CD8-positive, alpha-beta memory T cell (primary cell): ENCODE measurements at places on chromosomes 3 and 15. TPM values are rescaled to one million over a fixed set of nuclear protein-coding genes. Genes with fewer than 3 reads are reported as not detected.
A peak's percentile ranks its signal among the peaks of the same experiment; 100 is the strongest.

- no peaks in the 10 kb centered on the region for H3K27me3 ChIP-seq
- H3K27ac ChIP-seq = no peak overlapping the region
- no peak for DNase-seq
- no peaks in the 10 kb centered on the region for H3K4me1 ChIP-seq
- peaks cover 18% of the 10 kb centered on the region for H3K36me3 ChIP-seq
- H3K4me3 ChIP-seq = no peak overlapping the region
Observed at GRCh38 chr3:33681667-33682066, 36.4 kb downstream of the CLASP2 start.

GRCh38 chr3:139629033-139629432 is 48.7 kb downstream of the NMNAT3 start:
- H3K4me3 ChIP-seq = no peak overlapping the region
- H3K36me3 ChIP-seq = no peaks in the 10 kb centered on the region
- no peak for DNase-seq
- H3K27ac ChIP-seq = no peak overlapping the region

ZNF592 gene
- total RNA-seq = 31.2 TPM

STRIT1 gene
- total RNA-seq = not detected

- no peaks in the 10 kb centered on the region for H3K27me3 ChIP-seq
- peak; percentile 93 for DNase-seq
- H3K4me3 ChIP-seq = peak within 1 kb of the TSS; percentile 62
- H3K36me3 ChIP-seq = no peaks in the 10 kb centered on the region
- peak within 1 kb of the TSS; percentile 99 for H3K27ac ChIP-seq
Observed at GRCh38 chr3:196081834-196082618, at the start of gene TFRC. TFRC (minus strand) TSS chr3:196082090; CDS start chr3:196077099, 4,991 bp downstream.

- no peak for DNase-seq
- no peaks in the 10 kb centered on the region for H3K4me1 ChIP-seq
- H3K4me3 ChIP-seq = no peak overlapping the region
- H3K27ac ChIP-seq = no peak overlapping the region
Observed at GRCh38 chr3:159200176-159200575, 398.3 kb downstream of the MFSD1 start.

GRCh38 chr3:131233900-131234668 is 147.5 kb upstream of the NUDT16 start:
- H3K27ac ChIP-seq = no peak overlapping the region
- no peaks in the 10 kb centered on the region for H3K27me3 ChIP-seq
- H3K4me1 ChIP-seq = no peaks in the 10 kb centered on the region
- no peaks in the 10 kb centered on the region for H3K36me3 ChIP-seq
- DNase-seq = no peak
- no peak overlapping the region for H3K4me3 ChIP-seq

PLS1 gene
- total RNA-seq = 3.7 TPM

HPS3 gene
- 19.6 TPM for total RNA-seq

DNA sequence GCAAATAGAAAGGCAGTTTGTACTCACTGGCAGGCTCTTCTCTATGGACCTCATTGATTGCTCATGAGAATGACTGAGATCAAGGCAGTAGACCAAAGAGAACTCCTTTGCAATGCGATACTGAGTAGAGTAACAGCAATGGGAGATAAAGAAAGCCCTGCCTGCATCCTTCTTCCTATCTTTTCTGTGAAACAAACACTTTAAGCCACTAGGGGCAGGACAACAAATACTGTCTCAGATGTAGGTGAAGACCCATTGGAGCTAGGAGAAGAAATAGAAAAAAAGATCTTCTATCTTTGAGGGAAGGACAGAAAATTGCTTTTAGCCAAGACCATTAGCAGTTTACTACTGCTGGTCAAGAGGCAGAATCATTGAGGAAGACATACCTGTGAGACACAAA is 117.6 kb upstream of the IGSF10 start:
- no peaks in the 10 kb centered on the region for H3K4me1 ChIP-seq
- H3K4me3 ChIP-seq = no peak overlapping the region
- no peak overlapping the region for H3K27ac ChIP-seq
- no peak for DNase-seq

- no peak overlapping the region for H3K4me3 ChIP-seq
- H3K27ac ChIP-seq = no peak overlapping the region
- H3K4me1 ChIP-seq = no peaks in the 10 kb centered on the region
- H3K36me3 ChIP-seq = no peaks in the 10 kb centered on the region
- DNase-seq = no peak
Observed at GRCh38 chr3:102037209-102037608, 187.9 kb downstream of the NFKBIZ start.

ZBTB20 gene
- total RNA-seq = 6.5 TPM

GRCh38 chr3:177538750-177539730 is 341.8 kb upstream of the TBL1XR1 start:
- peaks cover 33% of the 10 kb centered on the region for H3K4me1 ChIP-seq
- H3K36me3 ChIP-seq = no peaks in the 10 kb centered on the region
- DNase-seq = peak; percentile 27
- no peak overlapping the region for H3K27ac ChIP-seq

AMOTL2 gene
- not detected for total RNA-seq

DNA sequence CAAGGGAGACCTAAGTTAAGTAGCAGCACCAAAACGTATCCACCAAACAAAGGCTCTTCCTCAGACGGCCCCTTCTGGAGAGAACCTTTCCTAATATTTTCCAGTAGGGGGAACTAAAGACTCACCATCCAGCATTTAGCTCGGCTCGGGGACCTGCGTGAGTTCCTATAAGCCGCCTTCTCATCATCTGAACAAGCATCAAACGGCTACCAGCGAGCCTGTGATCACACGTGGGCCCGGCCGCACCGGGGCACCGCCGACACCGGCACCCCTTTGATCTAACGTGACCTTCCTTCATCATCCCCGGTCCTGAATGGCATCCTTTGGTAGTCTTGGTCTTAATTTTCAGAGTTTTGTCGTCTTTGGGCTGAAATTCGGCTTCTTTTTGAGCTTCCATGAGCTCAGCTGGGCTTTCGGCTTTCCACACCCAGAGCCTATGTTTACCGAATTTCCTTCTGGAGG is 1.4 kb upstream of the ROBO2 start:
- no peak for DNase-seq
- no peak overlapping the region for H3K4me3 ChIP-seq
- no peaks in the 10 kb centered on the region for H3K36me3 ChIP-seq
- no peak overlapping the region for H3K27ac ChIP-seq

DNA sequence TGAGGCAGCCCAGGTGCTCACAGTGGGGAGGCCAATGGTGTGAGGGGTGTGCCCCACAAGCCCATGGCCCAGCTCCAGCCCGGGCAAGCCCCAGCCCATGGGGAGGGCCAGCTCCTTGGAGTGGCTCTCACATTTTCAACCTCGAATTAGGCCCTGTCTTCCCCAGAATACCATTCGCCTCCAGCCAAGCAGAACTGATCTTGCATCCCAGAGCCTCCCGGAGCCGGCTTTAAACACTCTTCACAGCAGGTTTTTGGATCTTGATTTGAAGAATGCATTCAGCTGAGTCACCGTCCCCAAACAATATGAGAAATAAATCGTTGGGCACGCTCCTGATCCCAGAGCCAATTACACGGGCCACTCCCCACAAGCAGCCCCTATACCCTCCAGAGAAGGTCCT is 23.7 kb downstream of the TPRA1 start:
- no peak for DNase-seq
- no peaks in the 10 kb centered on the region for H3K4me1 ChIP-seq
- H3K4me3 ChIP-seq = no peak overlapping the region
- no peaks in the 10 kb centered on the region for H3K27me3 ChIP-seq

- DNase-seq = no peak
- no peaks in the 10 kb centered on the region for H3K36me3 ChIP-seq
- H3K27me3 ChIP-seq = no peaks in the 10 kb centered on the region
- no peak overlapping the region for H3K4me3 ChIP-seq
- no peaks in the 10 kb centered on the region for H3K4me1 ChIP-seq
Observed at GRCh38 chr3:112253301-112253971, 40.6 kb downstream of the SLC9C1 start.

GRCh38 chr3:127461286-127461910 is 129.1 kb downstream of the TPRA1 start:
- DNase-seq = no peak
- no peaks in the 10 kb centered on the region for H3K36me3 ChIP-seq
- no peak overlapping the region for H3K4me3 ChIP-seq
- no peak overlapping the region for H3K27ac ChIP-seq

DNA sequence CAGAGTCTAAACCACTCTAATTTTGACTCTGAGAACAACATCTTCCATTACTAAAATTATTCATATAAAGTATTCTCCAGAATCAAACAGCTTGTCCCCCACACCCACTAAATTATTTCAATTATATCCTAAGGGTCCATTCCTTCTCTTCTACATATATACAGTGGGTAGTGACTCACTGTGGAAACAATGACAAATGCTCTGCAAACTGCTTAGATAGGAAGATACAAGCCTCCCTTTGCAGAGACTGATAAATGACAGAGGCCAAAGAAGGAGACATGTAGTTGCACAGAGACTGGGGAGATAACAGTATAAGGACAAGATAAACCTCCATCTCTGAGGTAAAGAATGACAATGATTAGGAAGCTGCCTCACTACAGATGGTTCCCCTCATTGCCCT is 1087.4 kb downstream of the AGBL1 start:
- H3K27me3 ChIP-seq = no peaks in the 10 kb centered on the region
- DNase-seq = no peak
- H3K4me1 ChIP-seq = no peaks in the 10 kb centered on the region
- H3K27ac ChIP-seq = no peak overlapping the region

DNA sequence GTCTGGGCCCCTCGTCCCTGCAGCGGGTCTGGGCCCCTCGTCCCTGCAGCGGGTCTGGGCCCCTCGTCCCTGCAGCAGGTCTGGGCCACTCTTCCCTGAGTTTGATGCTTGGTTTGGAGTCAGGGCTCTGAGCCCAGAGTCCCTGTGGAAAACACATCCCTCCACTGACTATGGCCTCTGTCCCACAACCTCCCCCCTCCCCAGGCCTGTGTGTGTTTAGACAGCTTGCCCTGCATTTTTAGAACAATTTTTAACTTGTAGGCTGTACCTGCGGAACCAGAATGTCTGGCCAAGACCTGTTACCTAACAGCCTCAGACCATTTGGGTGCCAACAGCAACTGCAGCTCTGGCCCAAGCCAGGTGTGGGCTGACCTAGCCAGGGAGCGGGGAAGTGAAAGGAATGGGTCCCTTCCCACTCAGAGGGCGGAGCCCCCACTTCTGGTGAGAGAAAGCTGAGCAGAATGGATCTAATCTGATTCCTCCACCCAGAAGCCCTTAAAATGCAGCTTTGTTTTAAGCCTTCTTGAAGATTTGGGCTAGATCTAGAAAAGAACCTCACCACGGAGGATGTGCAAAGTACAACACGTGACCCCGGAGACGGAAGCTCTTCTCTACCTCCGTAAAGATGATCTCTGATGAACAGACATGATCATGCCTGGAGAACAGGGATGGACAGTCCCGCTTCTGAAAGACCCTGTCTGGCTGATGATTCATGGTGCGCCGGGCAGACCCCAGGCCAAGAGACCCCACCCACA is 60.5 kb upstream of the TFRC start:
- H3K36me3 ChIP-seq = no peaks in the 10 kb centered on the region
- DNase-seq = no peak
- no peaks in the 10 kb centered on the region for H3K4me1 ChIP-seq
- H3K27me3 ChIP-seq = no peaks in the 10 kb centered on the region

DNA sequence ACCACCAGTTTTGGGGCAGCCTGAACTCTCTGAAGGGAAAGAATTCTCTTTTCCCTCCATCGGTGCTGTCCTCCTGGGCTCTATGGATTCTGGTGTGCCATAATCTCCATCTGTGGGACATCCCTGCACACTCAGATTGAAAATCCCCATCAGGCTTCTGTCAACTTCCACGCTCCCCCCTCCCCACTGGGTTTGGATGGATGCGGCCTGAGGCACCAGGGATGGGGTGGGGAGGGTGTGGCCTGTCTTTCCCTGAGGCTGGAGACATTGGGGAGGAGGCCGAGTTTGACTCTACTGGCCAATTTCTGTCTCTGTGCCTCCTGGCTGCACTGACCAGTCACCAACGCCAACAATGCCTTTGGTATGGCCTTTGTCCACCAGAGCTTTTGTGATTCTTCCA is 16.3 kb upstream of the FBLN2 start:
- H3K27me3 ChIP-seq = no peaks in the 10 kb centered on the region
- H3K4me3 ChIP-seq = no peak overlapping the region
- no peak overlapping the region for H3K27ac ChIP-seq

IL17RB gene
- 1.2 TPM for total RNA-seq

DGKG gene
- total RNA-seq = 0.20 TPM

DNA sequence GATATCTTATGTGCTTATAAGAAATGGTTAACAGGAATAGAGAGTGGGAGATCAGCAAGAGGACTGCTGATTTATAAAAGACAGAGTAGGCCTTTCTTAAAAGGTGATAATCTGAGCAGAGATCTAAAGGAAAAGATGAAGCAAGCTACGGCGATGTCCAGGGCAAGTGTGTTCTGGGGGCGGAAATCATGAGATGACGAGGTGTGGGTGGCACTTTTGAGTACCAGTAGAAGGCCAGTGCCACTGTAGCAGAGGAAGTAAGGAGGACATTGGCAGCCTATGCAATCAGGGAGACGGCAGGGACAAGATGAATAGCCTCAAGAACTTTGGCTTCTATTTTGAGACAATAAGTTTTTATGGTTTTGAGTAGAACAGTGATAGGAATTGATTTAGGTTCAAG is 492.4 kb downstream of the FHIT start:
- no peaks in the 10 kb centered on the region for H3K36me3 ChIP-seq
- DNase-seq = no peak
- H3K27me3 ChIP-seq = no peaks in the 10 kb centered on the region
- H3K27ac ChIP-seq = no peak overlapping the region

DNA sequence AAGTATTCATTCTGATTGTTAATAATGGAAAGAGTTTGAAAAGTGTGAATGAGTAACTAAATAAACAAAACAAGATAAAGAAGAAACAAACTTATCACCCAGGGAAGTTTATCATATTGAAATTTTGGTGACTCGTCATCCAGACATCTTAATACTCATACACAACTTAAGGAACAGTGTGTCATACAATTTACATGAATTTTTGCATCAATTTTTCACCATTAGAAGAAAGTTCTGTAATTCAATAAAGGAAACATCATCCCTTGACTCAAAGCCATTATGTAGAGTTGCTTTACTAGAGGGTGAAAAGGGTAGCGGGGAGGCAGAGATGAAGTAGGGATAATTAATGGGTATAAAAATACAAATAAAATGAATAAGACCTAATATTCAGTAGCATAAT is 536.2 kb downstream of the GRM7 start:
- H3K36me3 ChIP-seq = no peaks in the 10 kb centered on the region
- no peak overlapping the region for H3K4me3 ChIP-seq
- no peaks in the 10 kb centered on the region for H3K4me1 ChIP-seq
- no peak overlapping the region for H3K27ac ChIP-seq
- H3K27me3 ChIP-seq = no peaks in the 10 kb centered on the region
